ENCODE measurements at places on chromosomes 7 and 10.
A peak's percentile ranks its signal among the peaks of the same experiment; 100 is the strongest.

- peak; percentile 81 for DNase-seq
Observed at GRCh38 chr10:74150204-74150989, at the start of gene AP3M1. TSS of gene AP3M1 (minus strand) at chr10:74150828. CDS start at chr10:74138379, 12,449 bp downstream.

DNA sequence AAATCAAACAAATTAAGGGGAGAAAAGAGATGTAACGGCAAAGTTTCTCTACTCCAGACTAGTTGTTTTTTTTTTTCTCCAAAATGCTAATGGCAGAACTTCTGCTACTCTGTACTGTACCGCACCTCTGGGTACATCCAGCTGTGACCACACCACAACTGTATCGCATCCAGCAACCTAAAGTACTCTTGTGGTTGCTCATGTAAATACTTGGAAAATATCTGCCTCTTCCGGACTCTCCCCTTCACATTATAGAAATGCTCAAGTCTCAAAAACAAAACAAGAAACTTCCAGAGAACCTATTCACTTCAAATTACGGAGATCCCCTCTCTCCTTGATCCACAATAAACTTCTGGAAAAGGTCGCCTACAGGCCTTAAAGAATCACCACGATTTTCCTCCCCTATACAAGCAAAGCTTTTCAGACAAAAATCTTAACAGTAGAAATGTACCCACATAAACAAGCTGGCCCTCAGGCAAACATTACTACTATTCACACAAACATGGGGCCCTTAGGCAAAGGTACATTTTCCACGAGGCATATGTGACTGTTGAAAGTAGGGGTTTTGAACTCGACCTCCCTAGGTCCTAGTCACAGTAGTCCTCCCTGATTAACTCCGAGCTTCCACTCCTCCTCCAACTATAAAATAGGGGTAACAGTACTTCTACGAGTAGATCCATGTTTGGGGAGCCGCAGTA, 222.9 kb upstream of the MKLN1 start:
- DNase-seq = no peak

- DNase-seq = no peak
Observed at GRCh38 chr7:2612445-2613097, 19.2 kb upstream of the TTYH3 start.

DNA sequence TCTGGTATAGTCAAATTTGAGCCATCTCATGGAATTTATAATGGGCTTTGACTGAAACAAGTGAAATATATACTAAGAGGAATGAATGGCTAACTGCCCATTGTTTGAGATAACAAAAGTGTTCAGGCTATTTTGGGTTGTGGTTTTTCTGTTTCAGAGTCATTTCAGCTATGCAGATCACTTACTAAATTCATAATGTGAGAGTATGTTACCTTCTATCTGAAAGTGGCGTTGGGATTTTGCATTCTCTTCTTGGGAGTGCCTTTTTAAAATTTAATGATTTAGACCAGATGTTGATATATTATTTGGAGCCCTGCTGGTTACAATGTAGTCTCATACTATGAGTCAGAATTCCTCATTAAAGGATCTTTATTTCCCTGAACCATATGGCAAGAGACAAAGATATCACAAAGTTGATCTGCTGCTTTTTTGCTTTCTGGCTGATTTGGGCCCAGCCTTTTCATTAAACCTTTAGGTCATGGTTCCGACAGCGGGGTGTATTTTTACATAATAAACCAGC, 10.4 kb downstream of the VCL start:
- DNase-seq = no peak

- DNase-seq = no peak
Observed at GRCh38 chr7:79421751-79422150, 31.7 kb downstream of the MAGI2 start.

DNA sequence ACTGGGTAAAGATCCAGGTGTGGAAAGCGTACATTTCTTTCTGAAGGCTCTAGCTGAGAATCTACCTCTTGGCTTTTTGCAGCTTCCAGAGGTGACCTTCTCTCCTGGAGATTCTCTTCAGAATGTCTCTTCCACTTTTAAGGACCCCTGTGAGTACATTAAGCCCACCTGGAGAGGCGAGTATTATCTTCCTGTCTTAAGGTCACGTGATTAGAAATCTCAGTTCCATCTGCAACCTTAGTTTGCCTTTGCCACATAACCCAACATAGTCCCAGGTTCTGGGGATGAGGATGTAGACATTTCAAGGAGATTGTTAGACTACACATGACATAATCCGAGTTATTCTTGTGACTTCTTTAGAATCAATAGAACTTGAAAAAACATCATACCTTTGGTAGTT, 665.5 kb upstream of the POM121L12 start:
- DNase-seq = no peak

DNA sequence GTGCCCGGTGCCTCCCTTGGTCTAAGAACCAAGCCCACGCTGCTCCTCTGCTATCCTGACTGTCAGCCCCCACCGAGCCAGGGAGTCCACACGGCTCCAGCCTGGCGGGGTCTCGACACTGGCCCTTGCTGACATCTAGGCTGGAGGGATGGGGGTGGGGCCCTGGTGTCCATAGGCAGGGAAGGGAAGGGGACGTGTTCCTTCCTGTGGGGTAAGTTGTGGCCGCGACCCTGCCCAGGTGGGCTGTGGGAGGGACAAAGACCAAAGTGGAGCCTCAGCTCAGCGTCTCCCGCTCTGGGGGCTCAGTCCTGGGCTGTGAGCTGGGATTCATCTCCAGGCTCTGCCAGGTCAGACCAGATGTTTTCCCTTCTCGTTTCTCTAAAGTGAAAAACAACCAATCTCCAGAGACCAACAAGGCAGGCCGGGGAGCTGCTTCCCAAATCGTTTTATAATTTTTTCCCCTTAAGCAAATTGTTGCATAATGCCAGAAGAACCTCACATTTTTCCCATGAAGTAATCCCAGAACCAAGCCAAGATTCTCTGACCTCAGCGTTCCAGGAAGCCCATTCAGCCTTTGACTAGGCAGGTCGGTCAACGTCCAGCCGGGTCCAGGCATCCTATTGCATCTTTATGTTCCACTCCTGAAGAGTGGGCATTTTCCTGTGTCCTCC, 101.2 kb downstream of the RGS10 start:
- no peak for DNase-seq

DNA sequence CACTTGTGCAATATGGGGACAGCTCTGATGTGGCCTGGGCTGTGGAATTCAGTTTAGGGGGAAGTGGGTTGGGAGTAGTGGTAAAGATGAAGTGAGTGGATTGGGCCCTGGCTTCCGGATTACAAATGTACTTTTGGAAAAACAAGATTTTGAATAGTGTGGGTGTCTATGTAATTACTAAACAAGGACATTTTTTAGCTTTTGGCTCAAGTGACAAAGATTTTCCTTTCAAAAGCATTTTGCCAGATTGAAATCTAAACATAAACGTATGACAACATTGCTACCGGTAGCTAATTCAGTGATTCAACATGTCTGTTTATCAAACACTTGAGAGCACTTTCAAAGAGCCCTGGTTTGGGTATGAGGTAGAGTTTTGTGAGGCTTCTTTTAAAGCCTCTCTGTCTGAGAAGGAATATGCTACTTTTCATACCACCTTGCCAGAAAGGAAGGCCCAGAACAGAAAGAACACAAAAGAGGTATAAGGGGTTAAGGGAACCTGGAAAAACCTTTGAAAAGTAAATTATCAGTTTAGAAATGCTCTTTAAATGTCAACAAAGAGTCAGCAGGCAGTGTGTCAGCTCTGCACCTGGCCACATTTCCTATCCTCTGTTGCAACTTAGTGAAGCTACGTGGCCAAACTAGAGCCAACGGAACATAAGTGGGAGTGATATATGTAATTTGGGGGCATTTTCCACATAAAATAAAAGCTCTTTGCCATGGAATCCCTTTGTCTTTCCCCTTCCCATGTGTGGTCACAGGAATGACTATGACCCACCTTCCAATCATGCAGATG, 516.1 kb downstream of the NRG3 start:
- no peak for DNase-seq

DNA sequence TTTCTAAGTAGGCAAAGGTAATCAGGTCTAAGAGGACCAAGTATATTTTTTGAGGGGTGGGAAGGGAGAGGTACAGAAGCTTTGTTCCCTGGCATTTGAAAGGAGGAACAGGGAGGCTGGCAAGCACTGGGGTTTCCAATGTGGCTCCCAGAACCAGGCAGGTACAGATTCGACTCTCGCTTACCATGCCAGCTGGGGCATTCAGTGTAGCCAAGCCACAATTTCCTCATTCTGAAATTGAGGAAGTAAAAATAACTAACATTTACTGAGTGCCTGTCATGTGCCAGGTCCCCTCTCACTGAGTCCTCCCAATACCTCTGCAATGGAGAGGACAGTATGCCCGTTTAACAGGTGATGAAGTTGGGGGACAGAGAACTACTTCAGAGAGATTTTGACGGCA, 45.9 kb upstream of the BET1 start:
- no peak for DNase-seq

DNA sequence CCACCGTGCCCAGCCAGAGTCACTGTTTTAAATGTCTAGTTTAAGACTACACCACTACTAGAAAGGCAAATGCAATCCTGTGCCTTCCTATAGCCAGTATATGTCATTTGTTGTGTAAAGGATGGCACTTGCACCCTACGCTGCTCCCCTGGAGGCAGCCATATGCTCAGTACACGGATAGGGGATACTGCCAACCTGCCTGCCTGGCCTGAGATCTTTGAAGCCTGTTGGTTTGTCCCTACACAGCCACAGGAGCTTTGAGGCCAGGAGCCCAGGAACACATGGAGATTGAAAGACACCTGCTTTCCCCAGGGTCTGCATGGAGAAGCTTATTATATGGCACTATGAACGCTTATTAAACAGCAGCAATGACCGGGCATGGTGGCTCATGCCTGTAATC, 2.3 kb upstream of the SCRN1 start:
- DNase-seq = no peak

- no peak for DNase-seq
Observed at GRCh38 chr7:20188567-20188966, 28.6 kb downstream of the MACC1 start.

DNA sequence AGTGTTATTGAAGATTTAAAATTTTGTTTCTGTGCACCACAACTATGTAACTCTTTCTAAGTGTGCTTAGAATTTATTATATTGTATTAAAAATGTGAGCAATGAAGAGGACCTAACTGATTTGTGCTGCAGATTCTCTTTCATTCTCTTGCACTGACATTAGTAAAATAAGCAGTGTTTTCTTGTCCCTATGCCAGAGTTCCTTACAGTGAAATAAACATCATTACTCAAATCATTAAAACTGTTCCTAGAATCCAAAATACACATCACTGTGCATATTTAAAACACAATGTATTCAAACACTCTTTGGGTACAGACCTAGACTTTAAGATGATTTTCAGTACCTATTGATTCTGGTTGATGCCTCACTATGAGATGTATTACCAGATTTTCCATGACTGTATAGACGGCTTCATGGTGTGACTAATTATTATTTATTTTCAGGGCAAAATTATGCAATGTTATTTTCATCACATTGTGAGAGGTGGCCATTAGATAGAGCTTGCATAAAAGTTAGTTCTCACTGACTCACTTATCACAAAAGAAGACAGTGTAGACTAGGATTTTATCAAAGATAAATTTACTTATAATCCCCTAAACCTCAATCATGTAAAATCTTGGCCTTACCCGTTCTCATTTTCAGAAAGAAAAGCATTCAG, 93.4 kb downstream of the PTPRZ1 start:
- DNase-seq = no peak

GRCh38 chr10:55897490-55897921, 463.6 kb downstream of the ZWINT start:
- DNase-seq = no peak

DNA sequence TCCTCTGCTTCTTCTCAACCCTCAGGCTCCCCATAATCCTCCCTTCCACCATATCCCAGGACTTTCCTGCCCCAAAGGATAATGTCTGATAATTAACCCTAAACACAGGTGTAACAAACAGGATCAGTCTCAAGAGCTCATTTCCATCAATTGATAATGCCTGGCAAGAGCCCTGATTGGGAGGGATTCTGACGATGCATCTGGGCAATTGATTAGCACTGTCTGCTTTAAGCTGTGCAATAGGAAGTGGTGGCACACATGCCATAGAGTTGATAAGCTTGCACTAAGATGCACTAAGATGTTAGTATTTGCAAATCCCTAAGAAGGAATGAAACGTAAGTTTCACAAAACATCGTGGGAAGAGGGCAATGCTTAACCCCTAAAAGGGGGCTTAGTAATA, 27.4 kb upstream of the EGR2 start:
- DNase-seq = no peak
